ENCODE measurements at places on chromosomes 6 and 20. TPM values are rescaled to one million over a fixed set of nuclear protein-coding genes. Genes with fewer than 3 reads are reported as not detected.

The VGLL2 gene
- total RNA-seq = not detected

The GPSM3 gene
- 0.87 TPM for total RNA-seq

The FOXC1 gene
- 1.5 TPM for total RNA-seq

The SKIC2 gene
- 50.1 TPM for total RNA-seq

The PPIL6 gene
- 5.0 TPM for total RNA-seq

The CEP250 gene
- total RNA-seq = 51.2 TPM

The KCNG1 gene
- 103 TPM for total RNA-seq

The FRK gene
- 0.33 TPM for total RNA-seq

The UNC93A gene
- total RNA-seq = not detected

The HBS1L gene
- 141 TPM for total RNA-seq

The TP53TG5 gene
- total RNA-seq = not detected

The POM121L2 gene
- total RNA-seq = not detected

The PPP1R3G gene
- total RNA-seq = 2.9 TPM

The IRAK1BP1 gene
- 5.4 TPM for total RNA-seq

The PRSS35 gene
- total RNA-seq = 3.2 TPM

The ACTR5 gene
- total RNA-seq = 7.6 TPM
